ENCODE measurements at places on chromosomes 7 and 10.
A peak's percentile ranks its signal among the peaks of the same experiment; 100 is the strongest.

GRCh38 chr7:116571037-116571436, 46.2 kb downstream of the CAV1 start:
- DNase-seq, result no peak

DNA sequence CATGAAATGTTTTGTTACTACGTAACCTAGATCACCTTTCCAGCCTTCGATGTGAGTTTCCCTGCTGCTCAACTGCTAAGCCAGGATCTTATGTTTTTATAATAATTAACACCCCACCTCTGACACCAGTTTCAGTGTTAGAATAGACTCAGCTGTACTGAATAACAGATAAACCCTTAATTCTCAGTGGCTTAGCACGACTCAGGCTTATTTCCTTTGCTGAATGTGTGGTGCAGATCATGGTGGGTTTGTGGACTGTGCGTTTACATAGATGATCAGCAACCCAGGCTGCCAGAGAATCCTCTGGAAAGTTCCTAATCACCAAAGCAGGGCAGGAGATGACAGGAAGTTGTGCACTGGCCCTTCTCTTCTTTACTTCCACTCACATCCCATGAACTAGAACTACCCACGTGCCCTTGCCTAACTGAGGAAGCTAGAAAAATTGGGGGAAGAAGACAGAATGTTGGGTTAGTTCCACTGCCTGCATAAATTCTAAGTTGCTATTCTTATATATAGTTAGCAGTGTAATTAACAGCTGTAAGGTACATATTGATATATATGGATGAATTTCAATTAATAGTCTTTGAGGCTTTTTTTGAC, 111.8 kb downstream of the MAPK8 start:
- no peak for DNase-seq

DNA sequence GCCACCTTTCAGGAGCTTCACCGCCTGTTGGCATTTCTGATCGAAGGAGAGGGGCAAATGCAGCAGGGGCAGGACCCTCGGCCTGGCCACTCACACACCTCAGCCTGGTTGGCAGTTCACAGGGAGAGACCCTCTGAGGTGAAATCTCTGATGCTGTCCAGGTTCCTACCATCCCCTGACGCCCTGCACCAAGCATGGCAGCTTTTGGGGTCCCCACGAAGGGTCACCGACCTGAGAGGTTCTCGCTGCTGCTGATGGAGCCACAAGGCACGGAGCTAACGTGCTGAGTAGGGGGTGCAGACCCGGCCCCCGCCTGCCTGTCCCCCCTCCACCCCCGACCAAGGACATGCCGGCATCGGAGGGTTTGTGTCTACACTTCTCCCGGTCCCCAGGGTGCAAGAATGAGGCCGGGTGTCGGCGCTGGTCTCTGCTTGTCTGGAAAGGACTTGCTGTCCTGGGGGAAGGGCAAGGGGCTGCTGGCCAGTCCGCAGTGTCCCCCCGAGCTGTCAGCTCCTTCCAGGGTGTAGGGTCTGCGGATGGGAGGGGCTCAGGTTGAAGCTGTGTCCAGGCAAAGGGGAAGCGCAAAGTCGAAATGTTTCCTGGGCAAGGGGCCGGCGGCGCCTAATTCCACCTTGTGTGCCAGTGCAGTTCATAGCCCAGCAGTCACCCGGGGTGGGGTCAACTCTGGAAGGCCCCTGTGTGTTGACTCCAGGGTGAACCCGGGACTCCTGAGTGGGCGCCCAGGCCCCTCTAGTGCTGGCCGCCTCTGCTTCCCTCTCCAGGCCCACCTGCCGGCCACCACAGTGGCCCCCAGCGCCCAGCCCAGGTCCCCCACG, 132.6 kb downstream of the DNAJB6 start:
- DNase-seq, result no peak

- no peak for DNase-seq
Measured at GRCh38 chr10:93267521-93267920, 193.8 kb downstream of the CYP26A1 start.

GRCh38 chr10:104349623-104350126, 4.0 kb upstream of the CFAP58 start:
- no peak for DNase-seq

GRCh38 chr10:88474884-88475844, 108.0 kb downstream of the RNLS start:
- DNase-seq, result no peak

GRCh38 chr10:46216836-46217751, 69.7 kb upstream of the ANTXRL start:
- no peak for DNase-seq

DNA sequence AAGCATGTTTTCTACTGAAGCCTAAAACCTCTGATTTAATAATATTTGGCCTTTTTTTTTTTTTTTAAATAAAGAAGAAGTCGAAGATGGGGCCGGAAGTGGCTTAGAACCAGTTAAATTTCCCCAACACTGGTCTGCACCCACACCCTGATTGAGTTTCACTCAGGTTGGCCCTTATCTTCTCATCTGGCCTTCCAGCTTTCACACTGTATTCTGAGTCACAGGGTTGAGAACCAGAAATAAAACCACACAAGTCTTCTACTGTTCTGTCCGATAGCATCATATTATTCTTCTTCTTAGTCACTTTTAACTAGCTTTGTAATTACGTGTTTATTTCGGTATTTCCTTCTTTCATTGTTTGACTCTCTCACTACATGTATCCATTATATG, 9.9 kb downstream of the ZNF365 start:
- peak; percentile 39 for DNase-seq

GRCh38 chr10:52313256-52313932, 687 bp upstream of the DKK1 start:
- no peak for DNase-seq

DNA sequence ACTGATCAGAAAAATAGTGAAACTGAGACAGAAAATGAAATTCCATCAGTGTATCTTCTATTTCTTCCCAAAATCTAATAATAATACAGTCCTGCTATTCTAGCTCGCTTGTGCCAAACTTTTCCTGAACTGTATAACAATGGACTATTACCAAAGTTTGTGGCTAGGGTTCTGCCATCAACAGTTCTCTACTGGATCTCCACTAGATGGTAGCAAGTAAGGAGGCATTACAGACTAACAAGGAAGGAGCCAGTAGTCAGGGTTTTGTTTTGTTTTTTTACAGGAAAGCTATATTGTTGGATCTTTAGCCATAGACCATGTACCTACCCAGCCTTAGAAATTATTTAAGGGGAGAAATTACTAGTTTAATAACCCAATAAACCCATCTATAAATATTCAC, 10.8 kb downstream of the MTERF1 start:
- no peak for DNase-seq

DNA sequence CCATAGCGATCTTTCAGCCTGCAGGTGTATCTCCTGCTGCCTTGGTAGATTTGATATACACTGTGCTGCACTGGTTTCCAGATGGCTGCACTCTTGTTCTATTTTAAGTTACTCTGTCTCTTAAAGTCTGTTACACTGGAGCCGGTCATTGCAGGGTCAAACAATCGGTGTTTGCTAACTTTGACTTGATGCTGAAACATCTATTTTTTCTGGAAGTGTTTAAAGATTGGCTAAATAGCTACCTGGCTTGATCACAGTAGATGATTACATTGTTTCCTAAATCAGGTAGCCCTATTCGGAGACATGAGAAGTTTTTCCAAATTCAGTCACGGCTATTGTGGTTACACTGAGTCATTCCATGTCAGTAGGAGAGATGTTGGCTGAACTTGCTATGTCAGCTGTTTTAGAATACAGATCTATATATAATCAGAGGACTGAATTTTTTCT, 574.8 kb downstream of the ETV1 start:
- DNase-seq, result no peak

GRCh38 chr10:112835944-112836451, 114.0 kb upstream of the TCF7L2 start:
- DNase-seq, result no peak

- DNase-seq, result no peak
Measured at GRCh38 chr7:128800567-128800966, 8.8 kb downstream of the CCDC136 start.

DNA sequence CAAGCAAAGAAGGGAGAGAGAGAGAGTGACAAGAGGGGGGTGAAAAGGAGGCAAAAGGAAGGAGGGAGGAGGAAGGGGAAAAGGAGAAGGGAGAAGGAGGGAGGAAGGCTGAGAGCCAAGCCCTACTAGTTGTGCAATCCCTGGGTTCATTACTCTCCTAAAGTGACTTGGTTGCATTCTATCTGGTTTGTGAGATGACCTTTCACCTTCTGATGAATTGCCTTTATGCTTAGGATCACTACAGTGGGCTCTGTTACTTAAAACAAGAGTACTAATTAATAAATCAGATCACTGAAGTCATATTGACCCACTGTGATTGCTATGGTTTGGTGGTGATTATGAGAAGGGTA, 144.9 kb downstream of the KIF20B start:
- no peak for DNase-seq

GRCh38 chr7:54841772-54842697, 83.0 kb upstream of the SEC61G start:
- DNase-seq, result no peak

- DNase-seq, result no peak
Measured at GRCh38 chr7:51000956-51001355, 218.3 kb upstream of the GRB10 start.

DNA sequence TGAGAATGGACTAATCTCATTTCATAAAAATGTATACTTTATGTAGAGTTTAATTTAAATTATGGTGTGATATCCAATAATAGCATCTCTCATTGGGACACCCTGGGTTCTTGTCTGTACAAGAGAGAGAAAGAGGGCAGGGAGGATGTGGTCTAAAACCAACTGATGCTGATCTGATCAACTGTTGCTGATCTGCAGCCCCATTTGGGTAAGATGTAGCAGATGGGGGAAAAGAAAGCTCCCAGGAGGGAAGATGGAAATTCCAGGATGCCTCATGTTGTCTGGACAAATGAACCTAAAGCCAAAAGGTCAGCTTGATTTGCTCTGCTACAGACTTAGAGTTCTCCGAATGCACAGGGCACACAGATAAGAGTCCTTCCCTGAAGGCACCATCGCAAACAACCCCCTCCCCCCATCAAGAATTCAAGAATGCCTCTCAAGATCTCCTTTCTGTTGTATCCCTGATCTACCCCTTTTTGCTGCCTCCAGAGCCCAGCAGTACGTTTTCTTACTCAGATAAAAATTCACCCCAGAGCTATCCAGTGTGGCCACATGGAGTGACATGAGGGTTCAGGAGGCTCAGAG, 171.4 kb upstream of the INHBA start:
- no peak for DNase-seq

DNA sequence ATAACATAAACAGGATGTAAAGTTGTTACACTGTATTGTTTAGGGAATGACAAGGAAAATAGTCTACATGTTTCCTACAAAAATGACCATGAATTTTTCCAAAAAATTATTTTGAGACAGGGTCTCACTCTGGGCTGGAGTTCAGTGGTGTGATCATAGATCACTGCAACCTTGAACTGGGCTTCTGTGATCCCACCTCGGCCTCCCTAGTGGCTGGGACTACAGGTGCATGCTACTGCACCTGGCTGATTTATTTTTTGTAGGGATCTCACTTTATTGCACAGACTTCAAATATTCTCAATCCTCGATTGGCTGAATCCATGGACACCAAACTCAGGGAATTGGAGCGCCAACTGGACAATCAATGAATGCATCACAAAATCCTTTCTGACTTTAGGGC, 6.6 kb downstream of the CHCHD2 start:
- no peak for DNase-seq

DNA sequence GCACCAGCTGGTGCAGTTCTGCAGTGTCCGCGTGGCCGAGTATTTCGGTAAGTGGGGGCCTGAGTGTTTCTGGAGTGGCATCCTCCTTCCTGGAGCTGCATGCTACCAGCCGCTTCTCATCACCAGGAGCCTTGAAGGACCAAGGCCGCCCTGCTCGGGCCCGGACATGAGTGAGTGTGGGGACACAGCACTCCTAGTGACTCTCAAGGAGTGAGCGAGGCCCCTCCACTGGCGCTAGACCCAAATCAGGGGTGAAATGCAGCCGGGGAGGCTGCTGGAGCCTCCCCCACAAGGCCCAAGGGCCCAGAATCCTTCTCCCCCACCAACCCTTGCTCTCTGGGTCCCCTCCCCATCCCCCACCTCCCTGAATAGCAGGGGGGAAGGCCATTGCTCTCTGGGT, 48.0 kb downstream of the CAMK2B start:
- no peak for DNase-seq

GRCh38 chr10:84076540-84077195, 62.6 kb upstream of the GHITM start:
- DNase-seq, result no peak

GRCh38 chr10:6619660-6620059, 39.6 kb upstream of the PRKCQ start:
- DNase-seq, result no peak

- no peak for DNase-seq
Measured at GRCh38 chr7:32257621-32258020, 187.4 kb upstream of the PDE1C start.

DNA sequence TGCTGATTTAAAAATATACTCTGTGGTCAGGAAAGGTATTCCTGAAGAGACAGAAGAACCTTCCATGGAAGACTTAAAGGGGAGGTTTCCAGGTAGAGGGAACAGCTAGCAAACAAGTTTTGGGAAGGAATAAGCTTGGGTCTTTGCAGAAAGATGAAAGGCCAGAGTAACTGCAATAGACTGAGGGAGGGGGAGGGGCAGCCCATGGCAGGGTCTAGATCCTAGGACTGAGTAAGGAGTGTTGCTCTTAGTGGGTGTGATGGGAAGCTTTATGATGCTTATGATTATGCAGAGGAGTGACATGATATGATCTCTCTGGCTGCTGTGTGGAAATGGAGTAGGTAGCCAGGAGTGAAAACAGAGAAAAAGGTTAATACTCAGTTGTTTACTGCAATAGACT, 90.0 kb upstream of the FEZF1 start:
- no peak for DNase-seq

DNA sequence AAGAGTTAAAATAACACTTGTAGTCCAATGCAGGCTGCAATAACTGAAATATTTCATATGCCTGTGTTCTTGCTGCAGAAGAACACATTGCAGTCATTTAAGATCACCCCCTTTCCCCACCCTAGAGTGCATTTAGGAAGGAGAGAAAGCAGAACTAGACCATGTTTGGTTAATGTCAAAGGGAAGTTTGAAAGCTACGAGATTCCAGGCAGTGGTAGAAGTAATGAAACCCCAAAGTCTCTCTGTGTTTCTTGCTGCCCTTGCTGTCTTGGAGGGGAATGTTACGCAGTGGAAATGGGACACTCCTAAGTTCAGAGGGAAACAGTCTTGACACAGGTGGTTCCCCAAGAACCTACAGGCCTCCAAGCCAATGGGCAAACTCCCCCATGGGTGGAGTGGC, 242.9 kb downstream of the PTEN start:
- no peak for DNase-seq

DNA sequence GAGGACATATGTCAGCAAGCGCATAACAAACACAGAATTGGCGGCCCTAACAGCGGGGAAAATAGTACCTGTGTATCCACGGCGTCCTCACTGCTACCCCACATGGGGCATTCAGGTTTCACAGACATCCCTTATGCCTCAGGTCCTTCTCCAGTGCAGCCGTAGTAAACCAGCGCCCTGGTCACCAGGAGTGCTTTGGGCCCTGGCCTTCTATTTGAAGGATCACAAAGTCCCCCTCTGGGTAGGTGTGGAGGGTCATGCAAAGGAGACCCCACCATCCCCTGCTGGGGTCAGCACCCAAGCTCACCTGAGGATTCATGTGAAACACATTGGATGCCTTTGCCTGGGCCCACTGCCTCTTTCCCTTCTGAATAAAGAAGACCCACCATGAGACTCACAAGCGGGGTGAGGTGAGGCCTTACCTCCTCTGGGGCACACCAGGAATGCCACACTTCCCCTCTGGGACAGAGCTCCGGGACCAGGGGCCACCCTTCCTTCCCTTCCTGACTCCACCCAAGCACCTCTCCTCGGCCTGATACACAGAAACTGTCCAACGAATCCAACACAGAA, 18.8 kb downstream of the CLRN3 start:
- DNase-seq, result no peak

- no peak for DNase-seq
Measured at GRCh38 chr10:819326-819725, 112.2 kb downstream of the LARP4B start.
